ENCODE measurements at places on chromosomes 16 and 17.

- no peak for DNase-seq
Measured at GRCh38 chr16:31329671-31330552, 25.1 kb upstream of the ITGAX start.

GRCh38 chr16:68889508-68890150 lies 46.3 kb downstream of the TANGO6 start:
- no peak for DNase-seq

- DNase-seq = no peak
Measured at GRCh38 chr17:77473615-77474226, 333.0 kb downstream of the SEC14L1 start.

GRCh38 chr17:42937712-42938596 lies 26.3 kb downstream of the AARSD1 start:
- no peak for DNase-seq

DNA sequence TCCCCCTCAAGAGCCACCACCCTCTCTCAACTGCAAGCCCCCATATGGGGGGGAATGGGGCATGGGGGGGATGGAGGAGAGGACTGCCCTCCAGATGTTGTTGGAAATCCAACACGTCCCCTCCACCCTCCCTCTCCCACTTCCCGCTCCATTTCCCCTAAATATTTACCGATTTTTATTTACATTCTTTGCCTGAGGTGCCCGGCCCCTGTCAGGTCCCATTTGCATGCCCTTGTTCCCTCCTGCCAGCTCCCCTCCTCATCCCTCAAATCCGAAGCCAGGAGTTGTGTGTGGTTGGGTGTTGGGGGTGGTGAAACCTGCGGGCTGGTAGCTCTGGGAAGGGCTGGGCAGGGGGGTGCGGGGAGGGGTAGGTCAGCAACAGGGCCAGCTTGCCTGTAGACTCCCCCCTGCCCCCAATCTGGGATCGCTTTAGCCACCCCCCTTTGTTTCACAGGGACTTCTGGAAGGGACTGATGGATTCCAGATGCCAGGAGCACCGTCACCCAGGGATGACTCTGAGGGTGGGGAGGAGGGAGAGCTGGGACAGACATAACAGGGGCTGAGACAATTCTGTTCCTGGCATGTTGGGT lies 39.7 kb upstream of the NGFR start:
- no peak for DNase-seq

DNA sequence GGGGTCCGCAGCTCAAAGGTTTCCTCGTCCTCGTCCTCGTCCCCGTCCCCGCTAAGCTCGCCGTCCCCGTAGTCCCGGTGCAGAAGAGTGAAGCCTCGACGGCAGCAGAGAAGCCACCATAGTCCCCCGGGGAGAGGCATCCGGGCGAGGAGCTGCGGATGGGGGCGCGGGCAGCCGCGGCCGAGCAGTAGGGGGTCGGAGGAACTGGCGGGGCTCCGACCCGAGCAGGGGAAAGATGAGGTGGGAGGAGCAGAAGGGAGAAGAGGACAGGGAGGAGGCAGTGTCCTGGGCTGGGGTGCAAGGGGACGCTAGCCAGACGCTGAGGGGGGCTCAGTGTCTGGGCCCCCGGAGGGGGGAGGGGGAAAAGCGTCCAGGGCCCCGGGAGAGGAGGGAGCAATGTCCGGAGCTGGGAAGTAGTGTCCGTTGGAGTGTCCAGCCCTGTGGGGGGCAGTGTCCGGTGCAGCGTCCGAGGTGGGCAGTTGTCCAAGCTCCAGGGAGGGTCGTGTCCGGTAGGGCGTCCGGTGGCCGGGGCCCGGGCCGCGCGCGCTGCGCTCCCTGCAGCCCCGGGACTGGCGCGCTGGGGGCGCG lies at the start of gene PLEKHH3:
Gene PLEKHH3 (minus strand): TSS at position 571 of the 588 bp plus-strand sequence. CDS start 431 bp downstream, at position 140.
- DNase-seq = no peak

GRCh38 chr16:24520983-24521382 lies 18.4 kb upstream of the RBBP6 start:
- no peak for DNase-seq

- DNase-seq = no peak
Measured at GRCh38 chr16:68454920-68455435, 6.7 kb upstream of the SMPD3 start.

GRCh38 chr16:19960183-19960582 lies 75.5 kb upstream of the GPRC5B start:
- DNase-seq = no peak

GRCh38 chr17:13995856-13996271 lies 73.4 kb upstream of the COX10 start:
- no peak for DNase-seq

- DNase-seq = no peak
Measured at GRCh38 chr16:82146957-82147356, 23.1 kb downstream of the MPHOSPH6 start.

- no peak for DNase-seq
Measured at GRCh38 chr17:39700148-39700987, 504 bp downstream of the ERBB2 start.

GRCh38 chr17:2380226-2380922 lies 20.5 kb downstream of the MNT start:
- DNase-seq = no peak

DNA sequence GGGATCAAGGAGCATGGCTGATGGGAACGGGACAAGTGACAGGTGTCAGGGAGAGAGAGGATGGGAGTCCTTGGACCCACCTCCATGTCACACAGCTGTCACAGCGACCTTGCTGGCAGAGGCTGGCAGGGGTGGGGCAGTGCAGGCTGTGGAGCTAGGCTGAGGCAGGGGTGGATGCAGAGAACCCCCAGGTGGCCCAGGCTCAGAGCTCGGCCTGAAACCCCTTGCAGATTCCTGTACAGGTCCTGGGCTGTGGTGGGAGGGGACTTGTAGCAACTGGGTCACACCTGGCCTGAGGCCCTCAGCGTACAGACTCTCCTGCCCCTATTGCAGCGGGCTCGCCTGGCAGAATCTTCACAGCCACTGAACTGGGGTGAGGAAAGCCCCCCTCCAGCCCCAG lies 174.1 kb downstream of the NTN1 start:
- DNase-seq = no peak

DNA sequence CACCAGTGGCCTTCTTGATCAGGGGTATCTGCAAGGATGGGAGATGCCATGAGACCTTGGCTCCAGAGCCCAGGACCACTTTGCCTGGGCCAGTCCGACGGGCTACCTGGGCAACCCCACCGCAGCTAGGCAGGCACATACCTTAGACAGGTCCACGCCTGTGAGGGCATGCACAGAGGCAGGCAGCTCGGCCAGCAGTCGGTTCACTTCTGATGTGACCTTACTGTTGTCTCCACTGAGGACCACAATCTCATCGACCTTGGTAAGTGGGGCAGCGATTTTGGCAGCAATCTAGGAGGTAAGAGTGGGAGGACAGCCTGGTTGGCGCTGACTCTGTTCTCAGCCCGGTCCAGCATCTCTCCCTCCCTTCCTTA lies 17.0 kb downstream of the FLOT2 start:
- DNase-seq = no peak

GRCh38 chr17:38894276-38894675 lies 24.4 kb downstream of the LASP1 start:
- DNase-seq = no peak

GRCh38 chr17:36845916-36846315 lies 91.4 kb upstream of the LHX1 start:
- no peak for DNase-seq

GRCh38 chr16:56606071-56606475 lies 2.3 kb upstream of the MT2A start:
- no peak for DNase-seq

DNA sequence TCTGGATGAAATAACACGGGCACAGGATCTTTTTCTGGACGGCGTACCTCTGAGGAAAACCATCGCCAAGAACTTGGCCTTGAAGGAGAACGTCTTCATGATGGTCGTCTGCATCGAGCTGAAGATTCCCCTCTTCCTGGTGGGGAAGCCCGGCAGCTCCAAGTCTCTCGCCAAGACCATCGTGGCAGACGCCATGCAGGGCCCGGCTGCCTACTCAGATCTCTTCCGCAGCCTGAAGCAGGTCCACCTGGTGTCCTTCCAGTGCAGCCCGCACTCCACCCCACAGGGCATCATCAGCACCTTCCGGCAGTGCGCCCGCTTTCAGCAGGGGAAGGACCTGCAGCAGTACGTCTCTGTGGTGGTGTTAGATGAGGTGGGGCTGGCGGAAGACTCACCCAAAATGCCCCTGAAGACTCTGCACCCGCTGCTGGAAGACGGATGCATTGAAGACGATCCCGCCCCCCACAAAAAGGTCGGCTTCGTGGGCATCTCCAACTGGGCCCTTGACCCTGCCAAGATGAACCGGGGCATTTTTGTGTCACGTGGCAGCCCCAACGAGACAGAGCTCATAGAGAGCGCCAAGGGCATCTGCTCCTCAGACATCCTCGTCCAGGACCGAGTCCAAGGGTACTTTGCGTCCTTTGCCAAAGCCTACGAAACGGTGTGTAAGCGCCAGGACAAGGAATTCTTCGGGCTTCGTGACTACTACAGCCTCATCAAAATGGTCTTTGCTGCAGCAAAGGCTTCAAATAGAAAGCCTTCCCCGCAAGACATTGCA lies 68.3 kb upstream of the ENDOV start:
- no peak for DNase-seq

DNA sequence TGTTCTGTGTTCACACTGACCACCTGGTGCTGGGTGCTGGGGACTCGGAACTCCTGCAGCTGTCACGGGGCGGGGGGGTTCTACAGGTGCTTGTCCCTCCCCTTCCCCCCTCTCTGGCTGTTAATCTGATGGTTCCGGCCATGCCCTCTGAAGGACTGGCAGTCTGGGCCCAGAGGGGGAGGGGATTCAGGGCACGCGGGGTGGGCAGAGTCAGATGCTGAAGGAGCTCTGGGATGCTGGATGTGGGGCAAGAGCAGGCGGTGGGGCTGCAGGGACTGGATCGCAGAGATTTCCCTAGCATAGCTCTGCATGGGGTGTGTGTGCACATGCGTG lies 5.4 kb upstream of the TBX21 start:
- no peak for DNase-seq

- DNase-seq = no peak
Measured at GRCh38 chr17:2210726-2211125, 92.9 kb downstream of the SMG6 start.

DNA sequence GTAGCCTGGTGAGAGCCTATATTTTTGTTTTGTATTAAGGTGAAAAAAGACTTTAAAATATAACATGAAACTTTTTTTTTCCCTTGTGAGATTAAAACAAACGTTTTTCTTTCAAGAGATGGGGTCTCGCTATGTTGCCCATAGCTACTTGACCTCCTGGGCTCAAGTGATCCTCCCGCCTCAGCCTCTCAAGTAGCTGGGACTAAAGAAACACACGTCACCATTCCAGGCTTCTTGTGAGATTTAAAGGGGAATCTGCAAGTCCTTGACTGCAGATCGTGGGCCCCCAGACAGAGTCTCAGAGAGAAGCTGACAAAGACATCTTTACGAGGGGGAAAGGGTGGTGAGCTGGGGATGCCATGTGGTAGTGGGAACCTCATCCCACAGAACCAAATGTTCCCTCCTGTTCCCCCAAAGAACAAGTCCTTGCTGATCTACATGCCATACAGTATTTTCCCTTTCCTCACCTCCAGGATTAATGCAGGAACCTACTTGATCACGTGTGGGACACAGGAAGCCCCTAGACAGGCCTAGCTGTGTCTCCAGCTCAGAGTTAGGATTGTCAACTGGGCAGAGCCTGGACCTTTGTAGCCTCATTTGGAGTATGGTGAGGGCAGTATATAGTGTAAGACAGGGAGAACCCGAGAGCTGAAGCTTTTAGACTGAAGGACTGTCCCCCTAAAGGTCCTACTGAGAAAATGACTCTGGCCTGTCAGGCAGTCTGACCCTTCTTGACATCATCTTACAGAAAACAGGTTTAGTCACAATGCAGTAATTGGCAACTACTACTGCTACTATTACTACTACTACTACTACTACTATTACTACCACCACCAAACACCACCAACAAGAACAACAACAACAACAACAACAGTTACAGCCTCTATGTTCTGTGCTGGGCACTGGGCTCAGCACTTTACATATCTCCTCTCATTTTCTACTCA lies 4.1 kb downstream of the MAP3K14 start:
- DNase-seq = no peak

DNA sequence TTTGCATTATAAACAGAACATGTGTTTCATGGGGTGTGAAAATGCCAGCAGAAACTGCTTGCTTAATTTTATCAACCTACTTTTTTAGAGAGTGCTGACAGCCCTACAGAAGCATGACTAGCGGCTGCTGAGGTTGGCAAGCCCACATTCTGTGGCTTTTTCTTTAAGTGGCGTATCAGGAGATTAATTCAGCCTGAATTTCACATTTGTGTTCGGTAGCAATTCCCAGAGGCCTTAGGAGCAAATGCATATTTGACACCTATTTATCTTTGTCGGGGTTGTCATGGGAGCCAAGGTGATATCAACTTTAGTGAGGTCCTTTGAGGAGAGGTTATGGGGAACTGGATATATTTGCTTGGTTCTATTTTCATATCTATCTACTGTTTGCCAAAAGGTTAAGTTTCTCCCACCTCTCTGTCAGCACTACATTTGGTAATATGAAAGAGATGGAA lies 140.9 kb downstream of the KCNJ2 start:
- DNase-seq = no peak

- DNase-seq = no peak
Measured at GRCh38 chr16:4640572-4641305, 16.1 kb downstream of the MGRN1 start.

DNA sequence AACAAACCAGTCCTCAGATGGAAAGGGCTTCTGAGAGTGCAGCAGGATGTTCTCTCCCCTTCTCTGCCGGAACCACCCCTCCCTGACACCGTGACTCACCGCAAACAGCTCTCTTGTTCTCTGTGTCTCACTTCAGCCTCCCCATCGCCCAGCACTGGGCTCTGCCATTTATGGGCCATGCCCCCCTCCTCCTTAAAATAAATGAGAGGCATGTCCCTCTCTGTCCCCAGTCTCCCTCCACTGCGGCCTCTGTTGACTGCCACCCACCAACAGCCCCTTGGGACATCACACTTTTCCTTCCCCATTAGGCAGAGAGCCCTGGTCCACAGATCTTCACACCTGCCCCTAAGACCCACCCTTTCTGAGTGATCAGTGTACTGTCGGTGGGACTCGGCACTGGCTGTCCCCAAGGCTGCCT lies 6.3 kb downstream of the CCDC102A start:
- DNase-seq = peak; percentile 85

DNA sequence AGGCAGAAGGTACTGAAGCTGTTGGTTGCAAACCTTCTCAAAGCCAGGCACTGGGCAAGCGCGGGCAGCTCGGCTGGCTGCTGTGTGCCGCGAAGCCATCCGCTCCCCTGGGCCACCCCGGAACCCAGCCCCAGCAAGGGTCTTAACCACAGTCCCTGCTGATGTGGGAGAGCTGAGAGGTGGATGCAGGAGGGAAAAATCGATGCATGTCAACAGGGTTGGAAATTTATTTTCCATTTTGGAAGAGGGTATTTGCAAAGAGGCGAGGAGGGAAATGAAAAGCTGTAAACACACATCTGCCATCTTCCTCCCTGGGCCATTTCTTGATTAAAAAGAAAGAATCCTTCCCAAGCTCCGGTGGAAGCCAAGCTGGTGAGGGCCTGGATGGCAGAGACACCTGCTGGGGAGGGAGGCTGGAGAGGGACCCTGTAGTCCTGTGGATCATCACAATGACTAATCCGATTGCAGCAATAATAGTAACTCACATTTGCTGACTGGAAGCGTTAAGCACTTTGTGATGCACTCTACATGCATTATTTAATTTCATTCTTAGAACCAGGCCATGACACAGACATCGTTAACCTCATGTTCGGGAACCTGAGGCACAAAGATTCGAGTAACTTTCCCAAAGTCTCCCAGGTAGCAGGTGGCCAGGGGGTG lies 13.9 kb upstream of the TBX2 start:
- no peak for DNase-seq

GRCh38 chr16:21565861-21566669 lies 33.3 kb upstream of the METTL9 start:
- DNase-seq = no peak

All from hematopoietic multipotent progenitor cell (in vitro differentiated cells).